ENCODE measurements at places on chromosomes 5 and 9.
A peak's percentile ranks its signal among the peaks of the same experiment; 100 is the strongest.

- no peak for DNase-seq
Measured at GRCh38 chr5:154053468-154053867, 14.7 kb downstream of the MFAP3 start.

- no peak for DNase-seq
Measured at GRCh38 chr9:103913899-103914298, 180.2 kb upstream of the SMC2 start.

DNA sequence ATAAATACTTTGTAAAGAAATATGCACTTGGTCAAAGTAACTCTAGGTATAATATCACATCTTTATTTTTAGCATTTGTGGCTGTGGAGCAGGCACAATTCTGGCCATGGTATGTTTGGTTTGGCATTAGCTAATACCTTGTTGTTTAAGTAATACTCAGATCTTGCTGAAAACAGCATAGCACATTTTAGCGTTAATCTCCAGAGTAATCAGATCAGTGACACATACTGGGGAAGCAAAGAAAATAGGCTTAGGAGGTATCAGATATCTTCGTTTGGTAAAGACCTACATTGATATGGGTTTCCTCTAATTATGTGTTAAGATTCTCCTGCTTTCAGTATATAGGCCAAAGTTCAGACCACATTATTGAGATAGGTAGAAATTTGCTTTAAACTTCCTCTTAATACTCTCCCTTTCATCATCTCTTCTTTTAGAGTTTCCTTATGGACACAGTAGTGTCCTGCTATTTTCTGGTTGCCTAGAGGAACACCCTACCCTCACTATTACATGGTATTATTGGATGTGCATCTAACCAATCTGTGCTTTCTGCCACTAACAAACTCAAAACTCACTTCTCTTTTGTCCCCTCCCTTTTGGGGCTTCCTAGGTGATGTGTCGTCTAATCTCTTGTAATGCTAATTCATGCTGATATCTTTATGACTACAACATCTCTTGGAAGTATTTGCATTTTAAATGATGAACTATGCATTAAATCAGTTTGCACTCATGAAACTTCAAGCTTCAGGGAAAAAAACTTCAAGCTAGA is 437.3 kb upstream of the ADAMTSL1 start:
- DNase-seq, result no peak

GRCh38 chr5:98679963-98680362 is 93.5 kb upstream of the RGMB start:
- no peak for DNase-seq

DNA sequence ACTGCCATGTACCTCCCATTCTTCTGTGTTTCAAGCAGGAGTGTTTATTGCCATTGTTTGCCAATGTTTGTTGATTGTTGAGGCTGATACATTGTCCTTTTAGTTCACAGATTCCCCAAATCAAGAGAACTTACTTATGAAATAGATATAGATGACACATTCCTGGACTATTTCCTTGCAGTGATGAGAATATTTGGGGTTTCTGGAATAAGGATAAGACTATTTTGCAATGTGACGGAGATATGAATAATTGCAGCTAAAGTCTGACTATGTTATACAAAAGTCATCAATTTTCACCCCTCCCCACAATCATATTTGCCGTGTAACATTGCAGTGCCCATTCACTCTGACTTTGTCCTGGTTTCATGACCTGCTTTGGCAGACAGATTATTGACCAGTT is 460.8 kb downstream of the CDH10 start:
- no peak for DNase-seq

GRCh38 chr5:107894361-107894760 is 223.6 kb upstream of the EFNA5 start:
- no peak for DNase-seq

- DNase-seq, result no peak
Measured at GRCh38 chr9:131181091-131181681, 55.8 kb downstream of the NUP214 start.

DNA sequence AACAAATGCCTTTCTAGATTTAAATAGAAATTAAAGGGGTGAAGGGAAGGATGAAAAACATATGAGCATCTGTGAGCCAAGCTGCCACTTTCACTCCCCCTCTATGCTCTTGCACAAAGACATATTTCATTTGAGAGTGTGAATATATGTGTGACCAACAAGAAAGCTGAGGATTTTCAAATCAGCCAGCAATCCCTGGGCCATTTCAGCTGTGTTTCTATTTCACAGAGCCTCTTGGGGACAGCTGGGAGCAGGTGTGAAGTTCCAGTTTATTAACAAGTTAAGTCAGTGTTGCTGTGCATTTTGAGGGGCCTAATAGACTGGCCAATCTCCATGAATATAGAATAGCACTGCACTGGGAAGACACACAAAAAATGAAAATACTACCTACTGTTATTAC is 248.7 kb upstream of the RGMB start:
- no peak for DNase-seq

DNA sequence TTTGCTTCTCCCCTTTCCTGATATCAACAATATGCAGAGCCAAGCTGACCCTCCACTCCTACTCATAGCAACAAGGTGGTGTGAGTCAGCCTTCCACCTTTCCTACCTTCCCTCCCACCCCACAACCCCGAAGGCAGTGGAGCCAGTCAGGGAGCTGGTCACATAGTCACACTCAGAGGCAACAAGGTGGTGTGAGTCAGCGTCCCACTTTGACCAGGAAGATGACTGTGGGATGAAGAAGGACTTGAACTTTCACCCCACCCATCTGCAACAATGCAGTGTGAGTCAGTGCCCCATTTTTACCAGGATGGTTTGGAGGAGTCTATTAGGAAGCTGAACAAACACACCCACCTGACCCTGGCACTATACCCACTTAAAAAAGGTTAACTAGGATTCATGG is 30.1 kb upstream of the ZNF782 start:
- DNase-seq, result peak; percentile 41

GRCh38 chr9:121286973-121287741 is 19.2 kb downstream of the GSN start:
- peak; percentile 96 for DNase-seq

- no peak for DNase-seq
Measured at GRCh38 chr9:27990524-27990923, 417.2 kb upstream of the C9orf72 start.

GRCh38 chr5:61273279-61273975 is 58.6 kb upstream of the ZSWIM6 start:
- no peak for DNase-seq

- no peak for DNase-seq
Measured at GRCh38 chr9:129027224-129027684, 877 bp downstream of the SH3GLB2 start.

DNA sequence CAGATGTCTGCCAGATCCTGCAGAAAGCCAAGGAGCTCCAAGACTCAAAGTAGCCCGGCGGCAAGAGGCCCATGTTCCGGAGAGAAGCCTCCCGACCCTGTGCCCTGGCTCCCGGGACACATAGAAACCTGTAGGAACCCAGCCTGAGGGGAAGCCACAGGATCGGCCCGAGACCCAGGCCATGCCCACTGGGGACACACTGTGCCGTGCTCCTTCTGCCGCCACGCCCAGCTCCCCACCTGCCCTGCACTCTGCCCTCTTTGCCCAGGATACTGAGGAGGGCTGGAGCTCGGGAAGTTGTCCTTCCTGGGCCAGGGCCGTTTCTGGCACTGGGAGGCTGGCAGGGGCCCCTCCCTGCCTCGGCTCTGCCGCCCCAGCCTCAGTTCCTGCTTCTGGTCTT is 10.5 kb upstream of the ENDOG start:
- DNase-seq, result no peak

- no peak for DNase-seq
Measured at GRCh38 chr5:71699233-71699632, 19.8 kb upstream of the CARTPT start.

DNA sequence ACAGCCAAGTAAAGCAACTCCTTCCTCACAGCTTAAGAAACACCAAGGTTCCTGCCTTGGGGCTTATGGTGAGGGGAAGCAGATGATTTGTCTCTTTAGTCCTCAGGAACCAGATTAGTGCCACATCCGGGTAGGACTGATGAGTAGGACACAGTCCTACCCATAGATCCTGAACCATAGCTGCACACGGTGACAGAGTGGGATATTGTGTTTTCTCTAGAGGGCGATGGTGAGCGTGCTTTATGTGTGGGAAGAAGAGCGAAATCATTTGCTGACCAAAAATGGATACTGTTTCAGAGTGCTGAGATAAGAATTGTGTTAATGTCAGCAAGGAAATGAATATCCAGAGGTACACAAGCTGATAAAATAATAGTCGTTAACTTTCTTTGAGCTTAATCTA is 209.0 kb upstream of the FBXL7 start:
- no peak for DNase-seq
